ENCODE measurements at places on chromosomes 6 and 20. TPM values are rescaled to one million over a fixed set of nuclear protein-coding genes. Genes with fewer than 3 reads are reported as not detected.

GRCh38 chr6:44388135-44388487 lies 605 bp downstream of the CDC5L start:
- peaks cover 2% of the 10 kb centered on the region for H3K27me3 ChIP-seq
- peak overlapping the region; percentile 92 for H3K4me3 ChIP-seq
- no peak for DNase-seq
- peaks cover 15% of the 10 kb centered on the region for H3K36me3 ChIP-seq
- H3K4me1 ChIP-seq: peaks cover 28% of the 10 kb centered on the region

DNA sequence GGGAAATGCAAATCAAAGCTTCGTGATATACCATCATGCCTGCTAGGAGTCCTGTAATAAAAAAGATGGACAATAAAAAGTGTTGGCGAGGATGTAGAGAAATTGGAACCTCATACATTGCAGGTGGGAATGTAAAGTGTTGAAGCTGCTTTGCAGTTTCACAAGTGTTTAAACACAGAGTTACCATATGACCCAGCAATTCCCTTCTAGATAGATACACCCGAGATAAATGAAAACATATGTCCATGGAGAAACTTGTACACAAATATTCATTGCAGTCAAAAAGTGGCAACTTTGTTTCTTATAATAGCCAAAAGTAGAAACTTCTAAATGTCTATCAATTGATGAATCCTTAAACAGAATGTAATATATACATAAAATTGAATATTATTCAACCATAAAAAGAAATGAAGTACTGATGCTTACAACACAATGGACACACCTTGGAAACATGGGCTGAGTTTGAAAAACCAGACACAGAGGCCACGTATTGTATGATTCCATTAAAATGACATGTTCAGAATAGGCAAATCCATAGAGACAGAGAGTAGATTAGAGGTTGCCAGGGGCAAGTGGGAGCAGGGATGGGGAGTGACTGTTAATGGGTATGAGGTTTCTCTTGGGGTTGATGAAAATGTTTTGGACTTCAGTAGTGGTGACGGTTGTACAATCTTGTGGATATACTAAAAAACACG lies 20.8 kb upstream of the ERVFRD-1 start:
- H3K4me3 ChIP-seq: no peak overlapping the region
- H3K27me3 ChIP-seq: no peaks in the 10 kb centered on the region
- no peak for DNase-seq
- peaks cover under 1% of the 10 kb centered on the region for H3K4me1 ChIP-seq
- H3K27ac ChIP-seq: no peak overlapping the region

DNA sequence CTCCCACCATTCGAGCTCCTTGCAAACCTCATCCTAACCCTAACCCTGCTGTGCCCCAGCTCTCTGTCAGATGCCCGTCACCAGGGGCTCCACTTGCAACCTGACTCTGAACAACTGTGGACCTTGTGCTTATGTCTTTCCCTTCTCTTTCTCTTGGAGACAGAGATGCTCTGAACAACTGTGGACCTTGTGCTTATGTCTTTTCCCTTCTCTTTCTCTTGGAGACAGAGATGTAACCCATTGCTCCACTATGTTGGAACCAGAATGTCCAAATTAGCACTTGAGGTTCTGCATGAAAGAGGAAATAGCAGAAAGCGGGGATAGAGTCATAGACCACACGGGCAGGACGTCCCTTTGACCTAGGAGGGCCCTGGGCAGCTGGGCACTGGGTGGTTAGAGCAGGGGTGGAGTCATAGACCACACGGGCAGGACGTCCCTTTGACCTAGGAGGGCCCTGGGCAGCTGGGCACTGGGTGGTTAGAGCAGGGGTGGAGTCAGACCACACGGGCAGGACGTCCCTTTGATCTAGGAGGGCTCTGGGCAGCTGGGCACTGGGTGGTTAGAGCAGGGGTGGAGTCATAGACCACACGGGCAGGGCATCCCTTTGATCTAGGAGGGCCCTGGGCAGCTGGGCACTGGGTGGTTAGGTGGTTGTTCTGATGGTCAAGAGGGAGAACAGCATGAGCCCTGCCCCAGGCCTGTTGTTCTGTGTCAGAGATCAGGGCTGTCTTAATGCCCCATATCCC lies 22.2 kb downstream of the PCMTD2 start:
- H3K4me1 ChIP-seq: peaks cover 16% of the 10 kb centered on the region
- no peaks in the 10 kb centered on the region for H3K27me3 ChIP-seq
- no peaks in the 10 kb centered on the region for H3K36me3 ChIP-seq
- H3K27ac ChIP-seq: no peak overlapping the region

DNA sequence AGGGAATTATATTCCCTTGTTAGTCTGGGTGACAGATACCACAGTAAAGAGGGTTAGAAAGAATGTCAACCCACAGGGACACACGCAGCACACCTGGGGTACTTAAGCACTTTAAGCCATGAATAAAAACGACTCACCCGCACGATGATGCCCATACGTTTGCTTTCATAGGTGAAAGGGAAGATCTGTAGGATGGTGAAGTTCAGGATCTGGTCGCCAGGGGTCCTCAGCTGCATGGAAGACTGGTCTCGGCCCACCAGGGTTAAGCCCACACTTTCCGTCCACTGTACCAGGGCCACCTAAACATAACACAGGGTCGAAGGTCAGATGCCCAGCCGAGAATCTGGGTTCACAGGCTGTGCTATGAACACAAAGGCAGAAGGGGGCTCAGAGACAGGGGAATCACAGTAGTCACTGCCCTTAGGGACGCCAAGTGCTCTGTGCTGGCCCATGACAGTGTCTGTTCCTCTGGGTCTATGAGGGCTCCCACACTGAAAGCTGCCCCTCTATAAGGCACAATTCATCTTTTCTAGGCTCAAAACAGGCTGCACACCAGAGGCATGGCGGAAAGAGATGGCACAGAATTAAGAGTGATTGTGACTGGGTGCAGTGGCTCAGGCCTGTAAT lies 96.8 kb upstream of the NFATC2 start:
- DNase-seq: peak; percentile 56
- H3K36me3 ChIP-seq: no peaks in the 10 kb centered on the region
- peaks cover 12% of the 10 kb centered on the region for H3K27me3 ChIP-seq
- no peaks in the 10 kb centered on the region for H3K4me1 ChIP-seq
- peak overlapping the region; percentile 32 for H3K27ac ChIP-seq

GRCh38 chr20:47799116-47799715 lies 13.9 kb upstream of the SULF2 start:
- no peak for DNase-seq
- no peaks in the 10 kb centered on the region for H3K4me1 ChIP-seq
- H3K36me3 ChIP-seq: no peaks in the 10 kb centered on the region
- no peak overlapping the region for H3K4me3 ChIP-seq
- H3K27ac ChIP-seq: no peak overlapping the region
- peaks cover 2% of the 10 kb centered on the region for H3K27me3 ChIP-seq

GRCh38 chr6:32216285-32216684 lies 7.6 kb downstream of the NOTCH4 start:
- H3K27ac ChIP-seq: no peak overlapping the region
- H3K36me3 ChIP-seq: no peaks in the 10 kb centered on the region
- H3K4me1 ChIP-seq: peaks cover 8% of the 10 kb centered on the region
- DNase-seq: no peak
- H3K4me3 ChIP-seq: no peak overlapping the region
- no peaks in the 10 kb centered on the region for H3K27me3 ChIP-seq

DNA sequence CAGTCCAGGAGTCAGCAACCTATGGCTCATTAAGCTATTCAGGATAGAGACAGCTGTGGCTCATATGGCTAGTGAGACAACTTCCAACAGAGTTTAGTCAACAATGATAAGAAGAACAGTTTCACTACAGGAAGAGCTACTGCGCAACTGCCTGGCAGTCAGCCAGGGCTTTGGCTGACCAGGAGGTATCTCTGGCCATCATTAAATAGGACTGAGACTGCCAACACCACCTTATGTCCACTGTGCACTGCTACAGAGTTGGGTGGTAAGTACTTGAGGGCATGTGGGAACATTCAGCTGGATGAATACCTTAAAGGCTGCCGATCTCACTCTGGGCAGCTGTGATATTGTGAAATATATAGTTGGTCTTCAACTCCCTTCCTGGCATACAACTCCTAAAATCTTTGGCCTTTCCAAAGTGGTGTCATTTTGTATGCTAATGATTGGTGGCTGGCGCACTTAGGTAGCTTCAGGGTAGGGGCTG lies 52.2 kb upstream of the FAM83C start:
- H3K4me3 ChIP-seq: no peak overlapping the region
- H3K4me1 ChIP-seq: peaks cover 1% of the 10 kb centered on the region
- DNase-seq: no peak
- H3K27ac ChIP-seq: no peak overlapping the region
- no peaks in the 10 kb centered on the region for H3K27me3 ChIP-seq
- H3K36me3 ChIP-seq: peaks cover 19% of the 10 kb centered on the region

GRCh38 chr6:52395969-52396368 lies 24.2 kb upstream of the EFHC1 start:
- H3K36me3 ChIP-seq: peaks cover 6% of the 10 kb centered on the region
- H3K4me1 ChIP-seq: peaks cover 77% of the 10 kb centered on the region
- no peaks in the 10 kb centered on the region for H3K27me3 ChIP-seq
- H3K27ac ChIP-seq: peak overlapping the region; percentile 84

- H3K4me1 ChIP-seq: peaks cover 4% of the 10 kb centered on the region
- H3K36me3 ChIP-seq: no peaks in the 10 kb centered on the region
- no peak overlapping the region for H3K27ac ChIP-seq
- no peak overlapping the region for H3K4me3 ChIP-seq
- no peaks in the 10 kb centered on the region for H3K27me3 ChIP-seq
Observed at GRCh38 chr6:18444111-18444510, 57.0 kb downstream of the RNF144B start.

GRCh38 chr6:134623401-134623800 lies 305.5 kb upstream of the SGK1 start:
- no peaks in the 10 kb centered on the region for H3K36me3 ChIP-seq
- no peak for DNase-seq
- H3K27me3 ChIP-seq: peaks cover 10% of the 10 kb centered on the region
- no peak overlapping the region for H3K27ac ChIP-seq
- no peak overlapping the region for H3K4me3 ChIP-seq

DNA sequence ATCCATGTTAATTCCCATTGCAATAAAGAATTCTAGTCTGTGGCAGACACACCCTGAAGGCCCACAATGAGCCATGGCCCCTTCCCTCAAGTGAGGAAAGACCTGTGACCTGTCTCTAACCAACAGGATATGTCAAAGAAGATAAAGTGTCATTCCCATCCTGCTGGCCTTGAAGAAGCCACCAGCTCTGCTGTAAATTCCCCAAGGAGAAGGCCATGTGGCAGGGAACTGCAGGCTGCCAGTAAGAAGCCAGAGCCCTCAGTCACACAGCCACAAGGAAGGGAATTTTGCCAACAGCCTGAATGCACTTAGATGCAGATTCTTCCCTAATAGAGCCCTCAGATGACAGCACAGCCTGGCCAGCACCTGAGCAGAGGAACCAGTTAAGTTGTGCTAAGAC lies 24.8 kb downstream of the VIP start:
- H3K36me3 ChIP-seq: no peaks in the 10 kb centered on the region
- no peak for DNase-seq
- no peak overlapping the region for H3K4me3 ChIP-seq
- no peaks in the 10 kb centered on the region for H3K4me1 ChIP-seq
- no peak overlapping the region for H3K27ac ChIP-seq
- no peaks in the 10 kb centered on the region for H3K27me3 ChIP-seq

GRCh38 chr20:41100001-41100480 lies 37.3 kb upstream of the PLCG1 start:
- no peak overlapping the region for H3K27ac ChIP-seq
- H3K27me3 ChIP-seq: no peaks in the 10 kb centered on the region
- no peak for DNase-seq
- H3K4me3 ChIP-seq: no peak overlapping the region
- peaks cover 4% of the 10 kb centered on the region for H3K4me1 ChIP-seq
- H3K36me3 ChIP-seq: peaks cover 37% of the 10 kb centered on the region

- no peaks in the 10 kb centered on the region for H3K36me3 ChIP-seq
- no peaks in the 10 kb centered on the region for H3K27me3 ChIP-seq
- DNase-seq: no peak
- no peak overlapping the region for H3K27ac ChIP-seq
- H3K4me3 ChIP-seq: no peak overlapping the region
- H3K4me1 ChIP-seq: no peaks in the 10 kb centered on the region
Observed at GRCh38 chr20:8875586-8875985, 193.3 kb upstream of the PLCB4 start.

Gene MYMX
- total RNA-seq: not detected

Gene ETV7
- 8.7 TPM for total RNA-seq

All from activated naive CD8-positive, alpha-beta T cell treated with anti-CD3 and anti-CD28 coated beads, Interleukin-2, amount 10 ng/mL, durations not matched to agents 7 days and 5 days (primary cell).